Suppressor macrophage (primary cell): ENCODE measurements at places on chromosomes 16 and 17.

DNA sequence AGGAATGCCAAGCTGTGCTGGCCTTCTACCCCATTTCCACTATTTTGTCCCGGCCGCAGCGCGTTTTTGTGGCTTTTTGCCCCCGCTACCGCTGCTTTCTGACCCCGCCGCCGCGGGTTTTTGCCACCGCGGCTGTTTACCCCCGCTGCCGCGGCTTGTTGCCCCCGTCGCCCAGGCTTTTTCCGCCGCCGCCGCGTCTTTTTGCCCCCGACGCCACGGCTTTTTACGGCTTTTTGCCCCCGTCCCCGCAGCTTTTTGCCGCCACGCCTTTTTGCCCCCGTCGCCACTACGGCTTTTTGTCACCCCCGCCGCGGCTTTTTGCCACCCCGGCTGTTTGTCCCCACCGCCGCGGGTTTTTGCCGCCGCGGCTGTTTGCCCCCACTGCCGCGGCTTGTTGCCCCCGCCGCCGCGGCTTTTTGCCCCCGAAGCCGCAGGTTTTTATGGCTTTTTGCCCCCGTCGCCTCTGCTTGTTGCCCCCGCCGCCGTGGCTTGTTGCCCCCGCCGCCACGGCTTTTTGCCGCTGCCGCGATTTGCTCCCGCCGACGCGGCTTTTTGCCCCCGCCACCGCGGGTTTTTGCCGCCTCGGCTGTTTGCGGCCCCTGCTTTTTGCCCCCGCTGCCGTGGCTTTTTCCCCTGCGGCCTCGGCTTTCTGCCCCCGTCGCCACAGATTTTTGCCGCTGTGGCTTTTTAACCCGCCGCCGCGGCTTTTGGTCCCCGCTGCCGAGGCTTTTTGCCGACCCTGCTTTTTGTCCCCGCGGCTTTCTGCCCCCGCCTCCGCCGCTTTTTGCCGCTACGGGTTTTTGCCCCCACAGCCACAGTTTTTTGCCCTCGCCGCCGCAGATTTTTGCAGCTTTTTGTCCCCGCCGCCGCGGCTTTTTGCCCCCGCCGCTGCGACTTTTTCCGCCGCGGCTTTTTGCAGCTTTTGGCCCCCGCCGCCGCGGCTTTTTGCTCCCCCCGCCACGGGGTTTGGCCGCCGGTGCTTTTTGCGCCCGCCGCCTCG lies 520.4 kb upstream of the WSB1 start:
- DNase-seq: no peak

GRCh38 chr17:77432742-77433141 lies 292.0 kb downstream of the SEC14L1 start:
- DNase-seq: no peak

GRCh38 chr17:73941919-73942530 lies 261.5 kb upstream of the RPL38 start:
- DNase-seq: no peak

DNA sequence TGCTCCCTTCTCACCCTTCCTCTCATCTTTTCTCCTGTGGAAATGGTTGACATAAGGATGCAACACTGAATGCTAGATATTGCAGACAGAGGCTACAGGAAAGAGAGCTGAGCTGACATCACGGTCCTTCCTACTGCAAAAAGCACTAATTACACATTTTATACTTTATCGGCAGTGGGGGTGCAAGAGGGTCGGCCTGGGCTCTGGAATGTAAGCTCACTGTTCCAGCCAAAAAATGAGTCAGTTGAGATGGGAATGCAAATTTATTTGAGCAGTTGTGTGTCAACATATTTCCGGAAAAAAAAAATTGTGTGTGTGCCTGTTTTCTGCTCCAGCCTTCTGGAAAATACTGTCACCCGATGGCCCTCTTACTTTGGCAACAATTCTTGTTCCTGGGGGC lies 14.1 kb upstream of the MRTFB start:
- DNase-seq: no peak

DNA sequence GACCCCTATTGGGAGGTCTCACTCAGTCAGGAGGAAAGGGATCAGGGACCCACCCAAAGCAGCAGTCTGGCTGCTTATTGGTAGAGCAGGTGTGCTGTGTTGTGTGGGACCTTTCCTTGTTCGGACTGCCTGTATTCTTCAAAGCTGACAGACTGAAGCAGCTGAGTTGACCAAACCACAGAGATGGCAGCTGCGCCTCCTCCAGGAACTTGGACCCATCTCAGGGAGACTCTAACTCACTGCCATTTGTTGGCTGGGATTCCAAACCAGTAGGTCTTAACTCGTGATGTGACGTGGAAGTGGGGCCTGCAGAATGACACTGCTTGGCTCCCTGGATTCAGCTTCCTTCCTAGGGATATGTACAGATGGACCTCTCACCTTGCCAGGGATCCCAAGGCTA lies 9.6 kb upstream of the UQCRC2 start:
- DNase-seq: no peak

GRCh38 chr17:76736349-76737081 lies 616 bp downstream of the SRSF2 start:
- peak; percentile 88 for DNase-seq

DNA sequence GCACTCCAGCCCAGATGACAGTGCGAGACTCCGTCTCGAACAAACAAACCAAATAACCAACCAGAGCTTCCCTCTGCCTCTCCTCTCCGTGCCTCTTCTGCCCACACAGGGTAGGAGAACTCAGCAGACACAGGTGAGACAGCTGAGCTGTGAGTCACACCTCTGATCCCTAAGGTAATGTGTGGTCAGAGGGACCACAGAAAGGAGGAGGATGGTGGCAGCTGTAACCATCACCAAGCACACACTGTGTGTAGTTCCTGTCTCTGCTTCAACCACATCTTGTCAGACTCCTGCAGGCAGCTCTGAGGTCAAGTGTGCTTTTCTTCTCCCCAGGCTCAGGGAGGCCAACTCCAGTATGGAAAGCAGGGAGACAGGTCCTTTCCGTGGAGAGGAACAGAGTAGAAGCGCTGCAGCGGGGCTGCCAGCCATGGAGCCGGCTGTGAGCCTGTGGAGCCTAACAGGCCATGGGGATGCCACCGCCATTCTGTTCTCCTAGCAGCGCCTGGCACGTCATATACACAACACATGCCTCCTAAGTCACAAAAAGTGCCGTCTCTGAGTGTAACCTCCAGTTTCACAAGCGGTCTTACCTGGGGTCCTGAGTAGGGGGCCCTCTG lies 7.1 kb downstream of the NUDT16L1 start:
- no peak for DNase-seq

- peak; percentile 79 for DNase-seq
These were observed 2.9 kb downstream of the ABCC1 start for GRCh38 chr16:15952265-15952711.
